ENCODE measurements at places on chromosomes 3 and 15.

- no peak for DNase-seq
Observed at GRCh38 chr15:90080818-90081393, 21.4 kb downstream of the IDH2 start.

DNA sequence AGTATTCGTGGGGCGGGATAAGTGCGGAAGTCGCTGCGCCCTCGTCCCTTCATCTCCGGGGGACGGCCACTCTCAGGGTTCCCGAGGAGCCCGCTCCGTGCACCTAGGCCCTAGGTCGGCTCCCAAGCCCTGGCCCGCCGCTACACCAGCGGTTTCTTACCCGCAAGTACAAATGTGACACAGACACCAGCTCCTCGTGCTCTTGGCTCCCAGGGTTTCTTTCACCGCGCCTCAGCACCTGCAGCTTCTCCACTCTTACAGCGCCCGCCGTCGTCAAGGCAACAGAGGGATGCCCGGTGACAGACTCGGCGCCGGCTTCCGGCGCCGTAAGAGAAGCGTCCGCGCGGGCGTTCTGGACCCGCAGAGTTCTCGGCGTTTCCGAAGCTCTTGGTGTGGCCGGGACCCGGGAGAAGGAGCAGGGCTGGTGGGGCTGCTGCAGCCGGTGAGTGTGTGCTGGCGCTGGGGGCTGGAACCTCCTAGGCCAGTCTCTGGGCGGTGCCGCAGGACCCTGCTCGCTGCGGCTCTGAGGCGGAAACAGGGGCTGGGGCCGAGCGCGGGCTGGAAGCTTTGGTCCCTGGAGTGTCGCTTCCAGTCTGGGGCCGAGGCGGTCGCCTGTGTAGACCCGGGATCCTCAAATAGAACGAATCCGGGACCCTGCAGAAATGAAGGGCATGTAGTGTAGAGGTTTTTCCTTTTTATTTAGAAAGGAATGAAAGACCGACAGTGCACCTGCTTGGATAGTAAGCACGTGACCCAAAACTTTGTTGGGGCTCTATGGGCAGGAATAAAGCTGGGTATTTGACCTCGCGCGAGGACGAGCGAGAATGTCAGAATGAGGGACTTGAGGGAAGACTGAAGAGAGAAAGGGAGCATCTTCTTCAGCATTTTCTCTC is 155.4 kb upstream of the GOLGA6L4 start:
- DNase-seq, result peak; percentile 5

DNA sequence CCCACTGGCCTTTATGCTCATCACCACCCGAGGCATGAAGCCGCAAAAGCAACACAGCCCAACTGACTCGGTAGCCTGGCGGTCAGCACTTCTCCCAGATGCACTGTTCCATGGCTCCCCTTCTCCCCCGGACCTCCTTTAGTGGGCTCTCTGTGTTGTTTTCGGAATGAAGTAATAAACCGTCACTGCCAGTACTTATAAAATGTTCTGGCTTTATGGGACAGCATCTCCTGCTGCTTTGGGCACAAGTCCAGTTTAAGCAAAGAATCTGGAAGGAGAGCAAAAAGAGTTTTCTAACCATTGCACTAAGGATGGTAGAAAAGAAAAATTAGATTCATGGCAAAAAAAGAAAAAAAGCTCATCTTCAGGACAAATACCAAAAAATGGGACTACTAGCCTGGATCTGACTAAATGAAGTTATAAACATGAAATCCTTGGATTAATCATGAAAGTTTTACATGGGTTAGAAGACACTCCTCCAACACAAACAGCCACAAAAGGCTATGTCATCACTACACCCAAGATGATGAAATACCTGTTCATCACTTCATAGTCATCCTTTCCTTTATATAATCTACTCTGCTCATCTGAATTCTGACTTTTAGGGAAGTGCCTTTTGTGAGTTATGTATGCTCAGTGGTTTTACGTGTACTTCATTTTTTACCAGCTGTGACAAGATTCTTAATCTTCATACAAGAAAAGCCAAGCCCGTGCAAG is 89.5 kb upstream of the UBE2E2 start:
- no peak for DNase-seq

DNA sequence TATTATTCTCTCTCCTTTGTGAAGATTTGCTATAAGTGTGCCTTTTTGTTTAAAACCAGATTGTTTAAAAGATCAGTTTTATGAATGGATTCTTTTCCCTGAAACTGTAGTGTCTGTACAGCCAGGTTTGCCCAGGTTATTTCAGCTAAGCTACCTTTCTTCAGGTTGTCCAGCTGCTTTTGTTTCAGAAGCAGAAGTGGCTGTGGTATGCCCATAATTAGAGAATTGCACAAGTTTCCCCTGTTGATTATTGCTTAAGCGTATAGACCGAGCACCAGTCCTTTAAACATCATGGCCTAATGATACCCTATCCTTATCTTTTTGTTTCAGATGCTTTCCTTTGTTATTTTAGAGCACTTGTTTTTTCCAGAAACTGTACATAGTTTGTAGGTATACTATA is 10.2 kb downstream of the ASB7 start:
- no peak for DNase-seq

DNA sequence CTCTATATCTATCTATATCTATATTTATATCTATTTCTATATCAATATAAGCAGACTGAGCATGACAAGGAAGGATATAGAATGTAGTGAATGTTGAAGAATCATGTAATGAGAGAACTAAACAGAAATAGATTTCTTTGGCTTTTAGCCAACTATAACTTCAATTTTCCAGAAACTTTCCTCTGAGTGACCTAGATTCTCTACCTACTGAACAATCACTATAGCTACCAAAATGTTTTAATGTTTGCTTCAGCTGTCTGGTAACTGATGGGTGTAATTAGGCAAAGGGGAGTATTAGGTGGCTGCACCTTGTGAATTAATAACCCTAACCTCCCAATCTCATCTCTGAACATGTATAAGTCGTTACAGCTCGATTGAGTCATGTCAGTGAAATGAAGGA is 76.4 kb upstream of the ROBO1 start:
- no peak for DNase-seq

- no peak for DNase-seq
Observed at GRCh38 chr15:78641102-78641748, at the start of gene CHRNB4. Gene CHRNB4, minus strand, starts transcription at chr15:78641210. Its CDS starts 77 bp downstream, at chr15:78641133.

DNA sequence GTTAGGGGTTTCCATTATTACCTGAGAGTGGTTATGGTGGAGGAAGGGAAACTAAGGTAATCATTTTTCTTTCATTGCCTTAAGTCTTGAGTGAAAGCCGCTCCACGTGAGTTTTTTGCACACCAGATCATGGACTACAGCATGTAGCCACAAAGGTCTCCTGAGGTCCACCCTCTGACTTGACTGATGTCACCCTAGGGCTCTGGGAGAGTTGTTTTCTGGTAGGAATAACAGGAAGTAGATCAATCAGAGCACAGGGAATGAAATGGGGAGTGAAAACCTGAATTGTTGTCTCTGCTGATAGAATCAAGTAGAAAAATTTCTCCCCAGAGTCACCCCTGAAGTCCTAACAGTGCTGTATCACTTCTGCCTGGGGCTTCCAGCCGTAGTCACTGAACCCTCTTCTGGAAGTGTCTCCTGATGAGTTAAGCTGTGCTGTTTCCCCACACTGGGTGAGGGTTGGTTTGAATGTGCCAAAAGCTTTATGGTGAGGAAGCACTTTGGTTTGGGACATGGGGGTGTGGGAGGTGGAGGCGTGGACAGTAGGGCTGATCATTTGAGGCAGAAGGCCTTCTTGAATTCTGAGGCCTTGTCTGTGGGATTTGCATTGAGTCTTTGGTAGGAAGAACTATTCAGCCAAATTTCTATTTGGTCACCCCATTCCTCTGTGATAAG is 64.3 kb downstream of the SLCO3A1 start:
- DNase-seq, result no peak

DNA sequence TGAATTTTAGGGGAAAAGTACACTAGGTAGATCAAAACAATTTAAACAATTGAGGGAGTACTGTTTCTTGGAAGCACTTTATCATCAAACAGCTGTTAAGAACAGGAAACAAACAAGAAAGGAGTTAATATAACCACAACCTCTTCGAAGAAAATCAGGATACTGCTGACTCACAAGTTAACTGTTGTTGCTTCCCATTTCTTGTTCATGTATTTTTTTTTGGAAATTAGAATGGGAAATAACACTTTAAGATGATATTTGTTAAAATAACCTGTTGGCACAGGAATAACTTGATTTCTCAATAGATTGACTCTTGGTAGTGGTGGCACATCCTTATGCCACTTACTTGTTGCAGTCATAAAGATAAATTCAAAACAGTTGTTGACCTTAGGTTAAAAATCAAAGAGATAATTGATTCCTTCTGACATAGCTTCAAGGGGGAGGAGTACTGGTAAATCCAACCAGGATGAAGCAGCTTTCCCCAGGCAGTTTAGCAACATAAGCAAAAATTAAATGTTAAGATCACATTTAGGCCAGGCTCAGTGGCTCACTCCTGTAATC is 3.3 kb downstream of the BNIP2 start:
- no peak for DNase-seq

DNA sequence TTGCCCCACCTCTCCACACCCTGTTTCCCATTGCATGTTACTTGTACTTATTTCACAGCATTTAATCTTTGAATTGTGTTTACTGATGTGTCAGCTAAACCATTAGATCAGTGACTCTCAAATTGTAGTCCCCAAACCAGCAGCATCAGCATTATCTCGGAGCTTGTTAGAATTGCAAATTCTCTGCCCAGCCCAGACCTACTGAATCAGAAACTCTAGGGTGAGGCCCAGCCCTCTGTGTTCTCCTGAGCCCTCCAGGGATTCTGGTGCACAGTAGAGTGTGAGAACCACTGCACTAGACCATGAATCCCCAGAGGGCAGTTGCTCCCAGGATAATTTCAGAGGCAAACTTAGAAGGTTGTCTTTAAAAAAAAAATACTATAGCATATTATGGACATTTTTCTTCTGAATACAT is 13.0 kb downstream of the PLD1 start:
- DNase-seq, result no peak

DNA sequence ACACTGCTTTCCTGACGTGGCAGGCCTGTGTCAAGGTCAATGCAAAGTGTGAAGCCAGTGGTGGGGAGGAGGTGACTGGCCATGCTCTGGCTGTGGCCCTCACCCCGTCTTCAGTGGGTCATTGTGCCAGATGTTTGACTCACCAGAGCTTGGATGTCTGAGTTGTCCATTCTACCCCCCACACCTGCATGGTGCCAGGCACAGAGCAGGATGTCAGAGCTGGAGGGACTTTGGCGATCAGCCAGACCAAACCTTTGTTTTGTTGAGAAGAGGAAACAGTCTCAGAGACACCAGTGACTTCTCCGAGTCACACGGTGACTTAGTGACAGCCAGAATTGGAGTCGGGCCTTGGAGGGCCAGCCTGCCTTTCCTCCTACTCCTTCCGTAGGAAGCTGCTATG is 49.5 kb downstream of the SMAD6 start:
- no peak for DNase-seq

All from NCI-H187 treated with DMSO at 0.1 percent for 48 hours (cell line).